GM23248 (cell line): ENCODE measurements at places on chromosomes 4 and X. TPM values are rescaled to one million over a fixed set of nuclear protein-coding genes. Genes with fewer than 3 reads are reported as not detected.

Gene STAP1
- not detected in 2 replicates for total RNA-seq

Gene PWWP3B
- not detected in 2 replicates for total RNA-seq

Gene P2RY4
- not detected in 2 replicates for total RNA-seq

Gene ZAR1
- not detected in 2 replicates for total RNA-seq

Gene GAGE1
- not detected in 2 replicates for total RNA-seq

Gene ANOS1
- not detected in 2 replicates for total RNA-seq

Gene C4orf17
- not detected in 2 replicates for total RNA-seq
